Peyer's patch (tissue), 4 donors: ENCODE measurements at places on chromosomes 7 and 10. TPM values are rescaled to one million over a fixed set of nuclear protein-coding genes. Genes with fewer than 3 reads are reported as not detected.

DNA sequence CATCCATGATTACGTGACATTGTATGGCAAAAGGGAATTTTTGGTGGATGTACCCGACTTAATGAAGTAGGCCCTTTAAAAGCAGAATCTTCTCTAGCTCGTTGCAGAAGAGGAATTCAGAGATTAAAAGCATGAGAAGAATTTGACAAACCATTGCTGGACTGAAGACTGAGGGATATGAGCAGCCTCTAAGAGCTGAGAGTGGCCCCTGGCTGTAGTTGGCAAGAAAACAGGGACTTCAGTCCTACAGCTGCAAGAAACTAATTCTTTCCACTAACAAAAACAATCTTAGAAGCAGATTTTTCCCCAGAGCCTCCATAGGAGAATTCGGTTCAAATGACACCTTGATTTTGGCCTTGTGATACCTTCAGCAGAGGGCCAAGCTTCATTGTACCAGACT, 34.1 kb downstream of the MACC1 start:
- H3K36me3 ChIP-seq = no peaks in the 10 kb centered on the region
- H3K4me3 ChIP-seq = no peak overlapping the region
- no peak for DNase-seq
- H3K27ac ChIP-seq = no peak overlapping the region
- no peaks in the 10 kb centered on the region for H3K27me3 ChIP-seq

DNA sequence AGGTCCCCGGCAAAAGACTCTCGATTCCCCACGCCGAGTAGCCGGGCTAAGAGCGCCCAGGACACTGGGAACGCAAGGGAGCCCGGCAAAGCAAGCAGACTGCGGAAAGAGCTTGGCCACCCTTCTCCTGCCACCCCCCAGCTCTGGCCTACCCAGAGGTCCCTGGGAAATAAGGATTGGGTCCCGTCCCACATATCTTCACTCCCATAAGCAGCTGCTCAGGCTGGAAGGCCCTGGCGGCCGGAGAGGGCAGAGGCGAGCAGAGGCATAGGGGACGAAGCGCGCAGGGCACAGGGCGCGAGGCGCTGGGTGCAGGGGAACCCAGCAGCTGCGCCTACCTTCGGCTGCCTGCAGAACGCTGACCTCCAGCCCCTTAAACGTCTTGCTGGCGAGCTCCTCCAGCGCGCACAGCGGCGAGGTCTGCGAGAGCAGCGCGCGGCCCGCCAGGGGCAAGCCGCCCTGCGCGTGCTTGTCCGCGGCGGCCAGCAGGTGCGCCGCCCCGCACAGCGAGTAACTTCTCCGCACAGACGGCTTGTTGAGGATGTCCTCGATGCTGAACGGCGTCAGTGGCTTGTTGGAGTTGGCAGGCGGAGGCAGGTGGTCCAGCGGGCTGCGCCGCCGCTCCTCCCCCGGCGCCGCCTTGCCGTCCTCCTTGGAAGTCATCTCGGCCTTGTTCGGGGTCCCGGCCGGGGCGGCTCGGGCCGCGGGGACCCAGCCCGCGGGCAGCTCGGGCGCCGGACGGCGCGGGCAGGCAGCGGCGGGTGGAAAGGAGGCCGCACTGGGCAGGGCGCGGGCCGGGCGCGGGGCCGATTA, 904 bp downstream of the LBX1 start:
- no peaks in the 10 kb centered on the region for H3K36me3 ChIP-seq
- no peaks in the 10 kb centered on the region for H3K27me3 ChIP-seq
- no peak overlapping the region for H3K27ac ChIP-seq

GRCh38 chr10:58396057-58396456, 10.8 kb downstream of the TFAM start:
- H3K4me1 ChIP-seq = no peaks in the 10 kb centered on the region
- no peak overlapping the region for H3K27ac ChIP-seq
- H3K27me3 ChIP-seq = no peaks in the 10 kb centered on the region
- no peak for DNase-seq
- no peaks in the 10 kb centered on the region for H3K36me3 ChIP-seq

- peaks cover 12% of the 10 kb centered on the region for H3K4me1 ChIP-seq
- H3K36me3 ChIP-seq = peaks cover 13% of the 10 kb centered on the region
- H3K4me3 ChIP-seq = no peak overlapping the region
- H3K27ac ChIP-seq = peak overlapping the region; percentile 60
- peak; percentile 12 for DNase-seq
Observed at GRCh38 chr7:2728316-2729030, 40.5 kb downstream of the AMZ1 start.

DNA sequence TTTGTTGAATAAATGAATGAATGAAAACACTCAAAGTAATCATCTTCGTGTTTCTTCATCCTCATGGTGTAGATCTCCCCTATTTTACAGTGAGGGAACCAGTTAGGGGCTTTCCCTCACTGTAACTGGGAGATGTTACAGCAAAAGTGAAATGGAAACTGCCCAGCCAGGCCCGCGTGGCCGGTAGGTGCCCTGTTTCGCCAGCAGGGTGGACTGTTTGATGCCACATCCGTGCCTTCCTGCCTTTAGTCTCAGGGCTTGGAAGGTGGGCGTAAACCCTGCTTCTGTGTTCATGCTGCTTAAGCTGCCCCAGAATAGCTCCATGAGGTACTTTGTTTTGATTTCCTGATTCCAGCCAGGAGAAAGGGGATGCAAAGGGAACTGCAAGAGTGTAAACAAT, 268.8 kb downstream of the PLXNA4 start:
- no peak overlapping the region for H3K4me3 ChIP-seq
- no peak overlapping the region for H3K27ac ChIP-seq
- H3K36me3 ChIP-seq = no peaks in the 10 kb centered on the region
- no peak for DNase-seq

- no peak overlapping the region for H3K27ac ChIP-seq
- no peaks in the 10 kb centered on the region for H3K27me3 ChIP-seq
- no peak for DNase-seq
- no peaks in the 10 kb centered on the region for H3K36me3 ChIP-seq
- peaks cover 10% of the 10 kb centered on the region for H3K4me1 ChIP-seq
- no peak overlapping the region for H3K4me3 ChIP-seq
Observed at GRCh38 chr10:84160663-84161362, 12.8 kb upstream of the GPR15LG start.

- no peak for DNase-seq
- H3K27me3 ChIP-seq = no peaks in the 10 kb centered on the region
- H3K36me3 ChIP-seq = no peaks in the 10 kb centered on the region
Observed at GRCh38 chr7:87816389-87816788, 59.8 kb downstream of the SLC25A40 start.

- no peaks in the 10 kb centered on the region for H3K4me1 ChIP-seq
- no peak overlapping the region for H3K27ac ChIP-seq
- no peak for DNase-seq
- H3K36me3 ChIP-seq = no peaks in the 10 kb centered on the region
- no peak overlapping the region for H3K4me3 ChIP-seq
- H3K27me3 ChIP-seq = no peaks in the 10 kb centered on the region
Observed at GRCh38 chr7:71974611-71975010, 437.5 kb downstream of the CALN1 start.

DNA sequence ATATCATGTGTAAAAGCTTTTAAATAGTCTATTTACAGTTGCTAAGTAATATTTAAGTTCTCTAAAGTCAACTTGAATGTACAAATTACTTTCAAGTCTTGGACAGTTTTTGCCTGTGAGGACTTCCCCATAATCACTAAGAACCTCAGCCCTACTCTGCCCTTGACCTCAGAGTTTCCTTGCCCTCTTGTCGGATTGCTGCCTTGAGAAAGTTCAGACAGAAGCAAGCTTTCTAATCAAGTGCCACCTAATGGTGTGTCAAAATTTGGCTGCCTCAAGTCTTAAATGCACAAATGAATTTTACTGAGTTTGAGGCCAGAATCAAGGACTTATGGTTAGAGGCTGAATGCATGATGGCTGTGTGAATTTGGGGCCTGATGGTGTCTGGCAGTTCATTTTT, 88.3 kb upstream of the KAT6B start:
- no peak overlapping the region for H3K4me3 ChIP-seq
- no peaks in the 10 kb centered on the region for H3K27me3 ChIP-seq
- no peak for DNase-seq
- H3K27ac ChIP-seq = no peak overlapping the region
- no peaks in the 10 kb centered on the region for H3K4me1 ChIP-seq

DNA sequence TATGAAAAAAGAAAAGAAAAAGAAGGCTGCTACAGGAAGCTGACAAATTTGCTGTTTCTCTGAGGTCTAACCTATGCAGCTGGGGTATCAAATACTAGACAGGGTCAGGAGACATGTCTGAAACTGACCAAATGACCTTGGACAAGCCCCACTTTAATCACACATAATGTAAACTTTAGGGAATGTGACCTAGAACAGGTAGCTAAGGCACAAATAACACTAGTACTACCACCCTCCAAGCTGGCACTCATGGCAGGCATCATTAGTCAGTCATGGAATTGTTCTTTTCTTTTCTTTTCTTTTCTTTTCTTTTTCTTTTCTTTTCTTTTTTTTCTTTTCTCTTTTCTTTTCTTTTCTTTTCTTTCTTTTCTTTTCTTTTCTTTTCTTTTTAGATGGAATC, 250.4 kb downstream of the KCNMA1 start:
- no peaks in the 10 kb centered on the region for H3K27me3 ChIP-seq
- H3K27ac ChIP-seq = no peak overlapping the region
- H3K4me1 ChIP-seq = no peaks in the 10 kb centered on the region
- DNase-seq = no peak
- no peak overlapping the region for H3K4me3 ChIP-seq
- H3K36me3 ChIP-seq = no peaks in the 10 kb centered on the region

DNA sequence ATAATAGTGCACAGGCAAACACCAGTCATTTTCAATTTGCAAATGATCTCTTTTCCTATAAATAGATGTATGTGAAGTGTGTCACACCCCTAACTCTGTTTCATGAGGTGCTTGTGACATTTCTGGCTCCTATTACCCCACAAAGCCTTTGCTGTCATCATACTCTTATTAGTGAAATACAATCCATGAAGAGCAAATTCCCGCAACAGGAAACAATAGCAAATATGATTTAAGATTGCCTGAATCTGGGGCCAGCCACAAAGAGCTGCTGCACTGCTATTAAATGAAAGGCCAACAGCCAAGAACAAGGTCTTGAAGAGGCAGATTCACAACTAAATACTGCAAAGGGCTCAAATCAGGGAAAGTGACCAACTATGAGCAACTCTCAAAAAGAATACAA, 96.3 kb upstream of the CAV2 start:
- no peaks in the 10 kb centered on the region for H3K4me1 ChIP-seq
- no peak overlapping the region for H3K27ac ChIP-seq
- DNase-seq = no peak
- H3K4me3 ChIP-seq = no peak overlapping the region
- H3K27me3 ChIP-seq = no peaks in the 10 kb centered on the region
- no peaks in the 10 kb centered on the region for H3K36me3 ChIP-seq

DNA sequence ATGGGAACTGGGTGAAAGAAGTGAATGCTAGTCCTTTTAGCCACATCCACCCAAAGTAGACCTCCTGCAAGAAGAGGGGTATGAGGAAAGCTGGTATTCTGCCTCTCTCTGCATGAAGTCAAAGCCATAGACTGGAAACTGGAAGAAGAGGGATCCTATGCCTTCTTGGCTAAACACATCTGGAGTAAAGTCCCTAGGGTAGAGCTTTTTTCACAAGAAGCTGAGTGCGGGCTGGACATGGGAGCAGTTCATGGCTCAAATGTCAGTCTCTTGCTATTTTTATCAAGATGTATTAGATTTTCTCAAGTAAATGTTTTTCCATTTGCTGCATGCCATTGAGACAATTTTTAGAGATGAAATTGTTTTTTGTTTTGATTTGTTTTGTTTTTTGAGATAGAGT, 206.5 kb upstream of the TMEM72 start:
- no peak overlapping the region for H3K4me3 ChIP-seq
- no peaks in the 10 kb centered on the region for H3K36me3 ChIP-seq
- H3K27ac ChIP-seq = no peak overlapping the region

GRCh38 chr7:101990811-101991418, 173.5 kb downstream of the CUX1 start:
- H3K27me3 ChIP-seq = no peaks in the 10 kb centered on the region
- no peaks in the 10 kb centered on the region for H3K36me3 ChIP-seq
- no peaks in the 10 kb centered on the region for H3K4me1 ChIP-seq
- no peak overlapping the region for H3K27ac ChIP-seq
- no peak for DNase-seq
- H3K4me3 ChIP-seq = no peak overlapping the region

DNA sequence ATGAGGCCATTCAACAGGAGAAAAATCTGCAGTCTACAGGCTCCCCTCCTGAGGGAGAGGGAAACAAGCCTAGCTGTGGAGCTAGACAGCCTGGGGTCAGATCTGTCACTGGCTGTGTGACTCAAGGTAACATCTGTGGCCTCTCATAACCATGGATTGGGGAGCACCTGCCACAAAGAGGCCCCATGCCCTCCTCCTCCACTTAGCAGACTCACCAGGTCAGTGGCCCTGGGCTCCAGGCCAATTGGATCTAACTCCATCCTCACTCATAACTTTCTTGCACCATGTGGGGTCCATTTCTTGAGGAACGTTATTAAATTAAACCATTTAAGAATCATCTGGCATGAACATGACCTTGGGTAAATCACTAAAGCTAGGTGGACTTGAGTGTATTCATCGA, 1.8 kb downstream of the GDF10 start:
- no peak overlapping the region for H3K27ac ChIP-seq
- no peaks in the 10 kb centered on the region for H3K27me3 ChIP-seq
- no peak for DNase-seq
- no peak overlapping the region for H3K4me3 ChIP-seq
- H3K4me1 ChIP-seq = no peaks in the 10 kb centered on the region

DNA sequence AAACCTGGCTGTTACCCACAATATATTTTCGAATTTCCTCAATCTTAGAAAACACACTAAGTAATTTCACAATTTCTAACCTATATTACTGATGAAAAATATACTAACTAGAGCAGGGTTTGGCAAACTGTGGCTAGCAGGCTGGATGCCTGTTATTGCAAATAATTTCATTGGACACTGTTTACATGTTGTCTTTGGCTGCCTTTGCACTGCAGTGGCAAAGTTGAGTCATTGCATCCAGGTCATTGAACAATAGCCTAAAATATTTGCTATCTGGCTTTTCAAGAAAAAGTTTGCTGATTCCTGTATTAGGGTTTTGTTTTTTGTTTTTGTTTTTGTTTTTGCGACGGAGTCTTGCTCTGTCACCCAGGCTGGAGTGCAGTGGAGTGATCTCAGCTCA, 47.2 kb downstream of the KIF11 start:
- no peaks in the 10 kb centered on the region for H3K36me3 ChIP-seq
- no peak overlapping the region for H3K27ac ChIP-seq
- no peaks in the 10 kb centered on the region for H3K27me3 ChIP-seq
- H3K4me1 ChIP-seq = no peaks in the 10 kb centered on the region
- no peak overlapping the region for H3K4me3 ChIP-seq

GRCh38 chr7:30846378-30846777, 65.3 kb upstream of the AQP1 start:
- peak overlapping the region; percentile 76 for H3K27ac ChIP-seq
- H3K4me1 ChIP-seq = peaks cover 17% of the 10 kb centered on the region
- H3K27me3 ChIP-seq = no peaks in the 10 kb centered on the region
- peak; percentile 73 for DNase-seq
- no peaks in the 10 kb centered on the region for H3K36me3 ChIP-seq

Gene LYZL1
- total RNA-seq = not detected

Gene PTPRE
- 48.7 TPM for total RNA-seq

Gene PTER
- 26.4 TPM for total RNA-seq

Gene FOXL3
- not detected for total RNA-seq

Gene HOXA3
- total RNA-seq = 16.3 TPM
